ENCODE measurements at places on chromosomes 6 and 20. TPM values are rescaled to one million over a fixed set of nuclear protein-coding genes. Genes with fewer than 3 reads are reported as not detected.

GRCh38 chr6:143270026-143270425 lies 180.5 kb downstream of the ADAT2 start:
- no peak for DNase-seq

DNA sequence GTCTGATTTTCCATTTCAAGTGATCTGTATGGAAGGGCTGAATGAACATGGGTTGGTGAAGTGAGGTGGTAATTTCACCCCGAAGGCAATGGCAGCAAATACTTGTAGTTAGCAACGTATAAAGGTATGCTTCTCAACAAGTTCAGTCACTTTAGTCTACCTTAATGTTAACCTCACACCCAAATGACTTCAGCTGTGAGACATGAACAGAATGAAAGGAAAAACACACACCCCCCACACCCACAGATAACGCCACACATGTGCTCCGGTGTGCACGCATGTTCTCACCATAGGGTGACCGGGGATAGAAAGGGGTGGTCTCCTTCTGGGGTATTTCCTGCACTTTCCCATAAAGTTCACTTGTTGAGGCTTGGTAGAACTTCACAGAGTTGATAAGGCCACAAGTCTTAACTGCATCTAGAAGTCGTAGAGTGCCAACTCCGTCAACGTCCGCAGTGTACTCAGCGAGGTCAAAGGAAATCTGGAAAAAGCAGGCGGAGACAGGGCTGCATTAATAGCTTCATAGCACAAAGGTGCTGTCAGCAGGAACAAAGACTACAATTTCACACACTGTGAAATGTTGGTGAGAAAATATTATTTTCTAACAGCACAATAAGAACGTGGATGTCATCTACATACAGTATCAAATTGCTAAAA lies 284.8 kb downstream of the GMDS start:
- DNase-seq, result no peak

DNA sequence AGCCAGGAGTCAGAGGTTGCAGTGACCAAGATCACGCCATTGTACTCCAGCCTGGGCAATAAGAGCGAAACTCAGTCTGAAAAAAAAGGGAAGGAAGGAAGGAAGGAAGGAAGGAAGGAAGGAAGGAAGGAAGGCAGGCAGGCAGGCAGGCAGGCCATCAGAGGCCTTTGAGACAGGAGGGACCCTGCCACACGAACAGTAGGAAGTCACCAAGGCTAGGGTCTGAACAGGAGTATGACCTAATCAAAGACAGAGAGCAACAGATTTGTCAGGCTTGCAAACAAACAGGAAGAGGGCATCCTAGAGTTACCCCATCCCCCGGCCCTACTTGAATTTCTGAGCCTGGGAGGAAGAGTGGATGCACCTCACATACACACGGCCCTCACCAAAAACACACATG lies 67.1 kb downstream of the FGD2 start:
- no peak for DNase-seq

DNA sequence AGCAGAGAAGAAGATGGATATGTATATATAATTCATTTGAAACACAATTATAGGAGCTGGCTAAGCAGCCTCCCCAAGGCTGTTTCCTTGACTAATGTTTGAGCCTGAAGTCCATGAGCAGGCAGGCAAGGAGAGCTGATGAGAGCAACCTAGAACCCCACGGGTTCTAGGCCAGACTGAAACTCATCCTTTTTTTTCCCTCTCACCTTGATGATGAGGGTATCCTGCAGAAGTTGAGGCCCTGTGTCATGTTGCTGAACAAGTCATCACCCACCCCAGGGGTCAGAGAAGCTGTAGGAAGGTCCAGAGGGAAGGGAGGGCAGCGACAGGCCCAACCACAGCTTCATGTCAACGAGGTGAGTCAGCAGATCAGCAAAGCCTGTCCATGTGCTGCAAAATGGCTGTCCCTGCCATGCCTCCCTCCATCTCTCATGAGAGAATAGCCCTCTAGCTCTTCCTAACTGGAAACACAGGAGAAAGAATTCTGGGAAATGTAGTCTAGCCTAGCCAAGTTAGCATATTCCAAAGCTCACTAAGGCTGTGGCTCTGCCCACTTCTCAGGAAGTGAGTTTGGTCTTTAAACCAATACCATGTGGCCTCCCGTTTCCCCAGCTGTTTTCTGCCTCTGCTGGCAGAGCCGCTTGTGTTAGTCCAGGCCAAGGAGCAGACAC lies 91.3 kb upstream of the DTNBP1 start:
- no peak for DNase-seq

GRCh38 chr20:25526446-25526845 lies 58.9 kb downstream of the NINL start:
- no peak for DNase-seq

RCAN2 gene
- 37.4 TPM for polyA plus RNA-seq
